ENCODE measurements at places on chromosomes 7 and 10.
A peak's percentile ranks its signal among the peaks of the same experiment; 100 is the strongest.

DNA sequence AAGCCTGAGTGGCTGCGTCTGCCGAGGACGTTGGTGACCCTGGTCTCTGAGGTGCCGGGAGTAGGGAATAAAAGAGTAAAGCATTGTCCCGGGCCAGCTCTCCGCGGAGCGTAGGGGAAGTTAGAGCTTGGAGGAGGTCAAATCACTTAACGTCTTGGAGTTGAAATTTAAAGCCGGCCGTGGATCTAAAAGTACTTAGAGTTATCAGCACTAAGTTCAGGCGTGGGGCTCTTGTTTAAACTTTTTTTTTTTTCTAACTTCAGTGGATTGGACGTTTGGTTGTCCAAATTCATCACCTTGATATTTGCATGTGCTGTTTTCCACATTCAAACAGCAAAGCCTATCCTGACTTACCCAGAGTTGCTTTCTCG lies 700 bp downstream of the NIPSNAP2 start:
- peak; percentile 36 for DNase-seq

DNA sequence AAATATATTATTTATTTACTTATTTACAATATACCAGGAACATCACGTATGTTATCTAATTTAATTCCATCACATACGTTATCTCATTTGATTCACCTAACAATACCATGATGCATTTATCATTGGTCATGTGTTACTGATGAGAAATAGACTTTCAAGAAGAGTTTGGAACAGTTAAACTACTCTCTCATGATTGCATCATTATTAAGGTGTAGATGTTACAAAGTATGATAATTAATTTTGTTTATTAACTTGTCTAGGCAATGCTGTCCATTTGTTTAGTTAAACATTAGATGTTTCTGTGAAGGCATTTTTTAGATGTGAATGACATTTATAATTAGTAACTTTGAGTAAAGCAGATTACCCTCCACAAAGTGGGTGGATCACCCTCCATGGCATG lies 32.0 kb upstream of the PCDH15 start:
- no peak for DNase-seq

- DNase-seq: peak; percentile 72
Observed at GRCh38 chr7:93092757-93093370, 24.9 kb downstream of the SAMD9 start.

DNA sequence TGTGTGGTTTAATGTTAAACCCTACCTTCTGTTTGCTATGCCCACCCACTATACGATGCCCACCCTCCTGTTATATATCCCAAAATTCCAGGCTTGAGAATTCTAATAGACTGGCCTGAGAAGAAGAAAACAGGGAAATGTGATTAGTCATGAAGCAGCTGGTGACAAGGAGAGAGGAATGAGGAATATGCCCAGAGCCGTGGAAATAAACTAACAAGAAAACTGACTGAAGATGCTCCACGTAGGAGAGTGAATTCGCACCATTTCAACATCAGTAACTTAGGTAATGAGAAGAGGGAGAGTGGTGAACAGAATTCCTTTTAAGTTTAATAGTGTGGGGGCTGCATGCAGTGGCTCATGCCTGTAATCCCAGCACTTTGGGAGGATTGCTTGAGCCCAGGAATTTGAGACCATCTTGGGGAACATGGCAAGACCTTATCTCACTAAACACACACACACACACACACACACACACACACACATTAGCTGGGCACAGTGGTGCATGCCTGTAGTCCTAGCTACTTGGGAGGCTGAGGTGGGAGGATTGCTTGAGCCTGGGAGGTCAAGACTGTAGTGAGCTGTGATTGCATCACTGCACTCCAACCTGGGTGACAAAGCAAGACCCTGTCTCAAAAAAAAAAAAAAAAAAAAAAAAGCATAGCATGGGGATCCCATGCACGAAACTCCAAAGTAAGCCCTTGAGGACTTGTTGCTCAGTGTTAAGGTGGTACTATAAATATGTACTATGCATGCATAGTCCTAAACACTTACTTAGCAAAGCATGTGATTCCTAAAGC lies 16.1 kb upstream of the SYPL1 start:
- DNase-seq: peak; percentile 42

DNA sequence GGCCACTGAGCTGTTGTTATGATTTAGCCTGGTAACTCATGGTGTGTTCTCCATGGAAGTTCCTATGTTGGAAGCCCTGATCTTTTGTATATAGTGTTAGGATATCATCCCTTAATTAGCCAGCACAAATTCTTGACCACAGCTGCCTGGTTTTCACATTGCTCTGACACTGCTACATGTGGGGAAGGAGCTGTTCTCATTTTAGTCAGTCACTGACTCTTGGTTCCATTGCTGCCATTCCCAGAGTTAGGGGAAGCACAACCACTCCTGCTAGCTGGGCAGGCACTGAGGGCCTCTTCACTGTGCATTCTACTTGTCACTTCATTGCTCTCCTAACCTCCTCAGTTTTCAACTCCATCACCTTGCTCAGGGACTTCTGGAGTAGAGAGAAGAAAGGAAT lies 98.4 kb upstream of the GJD4 start:
- no peak for DNase-seq

GRCh38 chr10:48445932-48446331 lies 139.5 kb downstream of the MAPK8 start:
- no peak for DNase-seq

DNA sequence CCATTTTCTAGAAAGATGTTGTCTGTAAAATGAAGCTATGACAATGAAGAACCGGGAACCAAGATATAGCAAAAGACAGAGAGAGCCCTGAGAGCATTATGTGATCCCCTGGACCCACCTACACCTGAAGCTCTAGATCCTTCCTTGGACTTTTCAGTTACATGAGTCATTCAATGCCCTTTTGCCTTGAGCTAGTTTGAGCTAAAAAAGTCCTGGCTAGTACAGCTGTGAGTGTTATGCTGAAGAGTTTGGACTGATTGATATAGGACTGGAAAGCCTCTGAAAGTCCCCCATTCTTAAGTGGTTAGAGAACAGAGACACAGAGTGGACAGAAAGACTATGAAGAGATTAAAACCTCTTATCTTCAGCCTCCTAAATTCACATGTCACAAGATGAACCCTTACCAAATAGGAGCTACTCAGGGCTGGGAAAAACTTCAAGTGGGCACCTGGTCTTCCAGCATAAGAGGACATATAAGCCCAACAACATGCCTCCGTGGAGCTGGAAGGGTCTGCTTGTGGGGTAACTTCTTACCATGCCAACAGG lies 386.8 kb upstream of the NFE2L3 start:
- DNase-seq: peak; percentile 13

DNA sequence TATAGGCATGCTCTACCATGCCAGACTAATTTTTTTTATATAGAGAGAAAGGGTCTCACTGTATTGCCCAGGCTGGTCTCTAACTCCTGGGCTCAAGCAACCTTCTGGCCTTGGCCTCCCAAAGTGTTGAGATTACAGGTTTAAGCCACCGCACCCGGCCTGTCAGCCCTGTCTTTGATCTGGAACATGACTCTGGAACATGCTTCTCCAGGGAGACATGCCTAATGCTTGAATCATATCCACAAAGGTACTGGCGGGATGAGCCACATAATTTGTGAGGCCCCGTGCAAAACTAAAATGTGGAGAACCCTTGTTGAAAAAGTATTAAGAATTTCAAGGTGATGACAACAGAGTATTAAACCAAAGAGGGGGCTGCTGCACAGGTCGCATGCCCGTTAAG lies 282.8 kb downstream of the ARHGAP12 start:
- DNase-seq: peak; percentile 35

- DNase-seq: peak; percentile 75
Observed at GRCh38 chr7:116198748-116199410, 11.5 kb upstream of the TES start.

- peak; percentile 55 for DNase-seq
Observed at GRCh38 chr10:114603948-114604347, 54.1 kb downstream of the ABLIM1 start.
